ENCODE measurements at places on chromosomes 16 and 17. TPM values are rescaled to one million over a fixed set of nuclear protein-coding genes. Genes with fewer than 3 reads are reported as not detected.

The CEMP1 gene
- total RNA-seq = 0.23 TPM

The MMP28 gene
- total RNA-seq = not detected

The PLA2G10 gene
- not detected for total RNA-seq

The SLC6A2 gene
- not detected for total RNA-seq

The CACNA1G gene
- total RNA-seq = 0.07 TPM

The TP53TG3F gene
- total RNA-seq = not detected

The VAT1L gene
- total RNA-seq = not detected

The COG8 gene
- 45.3 TPM for total RNA-seq

The KRTAP3-1 gene
- not detected for total RNA-seq

The NEUROD2 gene
- total RNA-seq = not detected

The GGT6 gene
- total RNA-seq = not detected

The PPL gene
- total RNA-seq = not detected

The TMC8 gene
- 234 TPM for total RNA-seq

The PPP1R27 gene
- not detected for total RNA-seq

The OR3A3 gene
- not detected for total RNA-seq

The RAB11FIP4 gene
- 29.8 TPM for total RNA-seq

The ABCC11 gene
- not detected for total RNA-seq

The NPIPB12 gene
- total RNA-seq = 99.0 TPM

The ACSF3 gene
- 39.0 TPM for total RNA-seq

The TEX14 gene
- 0.13 TPM for total RNA-seq

The TSPOAP1 gene
- 31.4 TPM for total RNA-seq

The C17orf50 gene
- not detected for total RNA-seq

The HIGD1B gene
- total RNA-seq = not detected

The SMIM36 gene
- not detected for total RNA-seq

The CYLD gene
- 219 TPM for total RNA-seq

The NXPH3 gene
- total RNA-seq = not detected

The CETP gene
- 0.23 TPM for total RNA-seq

The CHP2 gene
- total RNA-seq = not detected

The PARD6A gene
- 16.1 TPM for total RNA-seq

The PRAC2 gene
- total RNA-seq = not detected

The CD300H gene
- total RNA-seq = not detected

The ALDOA gene
- 1,718 TPM for total RNA-seq

The PRR14 gene
- total RNA-seq = 91.9 TPM

The TBCD gene
- 106 TPM for total RNA-seq

The SHISA6 gene
- not detected for total RNA-seq

The NUFIP2 gene
- 92.2 TPM for total RNA-seq

The IL21R gene
- 101 TPM for total RNA-seq

The MMP25 gene
- total RNA-seq = 12.8 TPM

The CBLN1 gene
- total RNA-seq = not detected

The ZFPM1 gene
- 20.6 TPM for total RNA-seq

The SGSM2 gene
- total RNA-seq = 39.1 TPM

The PIPOX gene
- 2.1 TPM for total RNA-seq

The AIPL1 gene
- not detected for total RNA-seq

The KRT33B gene
- total RNA-seq = not detected

The ABCC12 gene
- not detected for total RNA-seq

The GNG13 gene
- not detected for total RNA-seq

The C16orf96 gene
- total RNA-seq = not detected

The NAGLU gene
- 20.8 TPM for total RNA-seq

The STX1B gene
- total RNA-seq = 0.49 TPM

The TP53TG3B gene
- total RNA-seq = not detected

The AHSP gene
- not detected for total RNA-seq

The TAOK1 gene
- 45.9 TPM for total RNA-seq
